Uterus (tissue), 4 donors: ENCODE measurements at places on chromosomes 11 and 22. TPM values are rescaled to one million over a fixed set of nuclear protein-coding genes. Genes with fewer than 3 reads are reported as not detected.
A peak's percentile ranks its signal among the peaks of the same experiment; 100 is the strongest.

- H3K4me3 ChIP-seq, result no peak overlapping the region
- DNase-seq, result no peak
- H3K4me1 ChIP-seq, result no peaks in the 10 kb centered on the region
- no peaks in the 10 kb centered on the region for H3K27me3 ChIP-seq
- no peaks in the 10 kb centered on the region for H3K36me3 ChIP-seq
- H3K27ac ChIP-seq, result no peak overlapping the region
Observed at GRCh38 chr11:30388957-30389356, 66.1 kb downstream of the ARL14EP start.

Gene C22orf15
- 0.55 TPM for total RNA-seq

Gene PGM2L1
- 10.2 TPM for total RNA-seq

Gene CLDN5
- 671 TPM for total RNA-seq

- no peak overlapping the region for H3K4me3 ChIP-seq
- no peaks in the 10 kb centered on the region for H3K36me3 ChIP-seq
- peak overlapping the region; percentile 77 for H3K27ac ChIP-seq
- H3K4me1 ChIP-seq, result peaks cover 21% of the 10 kb centered on the region
- peak; percentile 59 for DNase-seq
Observed at GRCh38 chr22:44289414-44290171, 23.2 kb downstream of the SHISAL1 start.

DNA sequence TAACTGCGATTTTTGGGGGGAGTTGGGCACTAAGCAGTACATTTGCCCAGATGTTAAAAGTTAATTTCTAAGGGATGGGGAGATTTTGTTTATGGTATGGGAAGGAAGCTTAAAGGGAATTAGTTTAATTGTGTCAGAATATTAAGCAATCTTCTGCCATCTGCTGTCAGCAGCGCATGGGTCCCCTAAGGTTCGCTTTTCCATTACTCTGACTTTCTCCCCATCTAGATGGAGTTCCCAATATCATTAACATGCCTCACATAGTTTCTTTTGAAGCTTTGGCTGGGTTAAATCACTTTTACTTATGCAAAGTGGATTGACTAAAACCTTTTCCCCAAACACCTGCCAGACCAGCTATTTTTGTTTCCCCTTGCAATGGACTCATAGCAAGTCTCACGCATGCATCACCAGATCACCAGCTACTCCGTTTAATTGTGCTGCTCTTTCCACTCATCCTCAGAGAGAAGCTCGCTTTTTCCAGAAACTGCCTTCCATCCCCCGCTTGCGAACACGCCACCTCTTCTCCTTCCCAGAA is 172.7 kb downstream of the FAT3 start:
- no peaks in the 10 kb centered on the region for H3K27me3 ChIP-seq
- no peak for DNase-seq
- H3K27ac ChIP-seq, result no peak overlapping the region
- no peaks in the 10 kb centered on the region for H3K4me1 ChIP-seq
- H3K36me3 ChIP-seq, result no peaks in the 10 kb centered on the region

GRCh38 chr11:122023614-122024250 is 92.3 kb downstream of the BLID start:
- H3K36me3 ChIP-seq, result no peaks in the 10 kb centered on the region
- no peaks in the 10 kb centered on the region for H3K4me1 ChIP-seq
- H3K27ac ChIP-seq, result no peak overlapping the region
- no peaks in the 10 kb centered on the region for H3K27me3 ChIP-seq

Gene PARVA
- total RNA-seq, result 58.8 TPM

DNA sequence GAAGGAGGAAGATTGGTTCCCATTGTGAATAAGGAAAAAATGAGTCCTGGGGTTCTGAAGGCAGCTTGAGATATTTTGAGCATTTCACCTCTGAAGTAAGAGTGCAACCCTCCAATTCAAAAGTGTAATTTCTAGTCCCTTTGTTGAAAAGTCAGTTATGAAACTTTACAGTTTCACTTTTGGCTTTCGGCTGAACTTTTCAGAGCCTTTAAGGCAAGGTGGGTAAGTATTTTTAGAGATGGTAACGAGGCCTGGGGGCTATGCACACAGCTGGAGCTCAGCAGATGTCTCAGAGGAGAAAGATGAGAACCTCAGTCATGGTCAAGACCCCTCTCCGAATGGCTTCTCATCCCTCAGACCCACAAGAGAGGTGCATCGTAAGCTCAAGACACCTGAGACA is 267.6 kb downstream of the KIRREL3 start:
- no peaks in the 10 kb centered on the region for H3K27me3 ChIP-seq
- no peaks in the 10 kb centered on the region for H3K36me3 ChIP-seq
- no peak overlapping the region for H3K27ac ChIP-seq
- H3K4me3 ChIP-seq, result no peak overlapping the region

- no peak overlapping the region for H3K27ac ChIP-seq
- H3K36me3 ChIP-seq, result no peaks in the 10 kb centered on the region
- no peak for DNase-seq
- H3K4me1 ChIP-seq, result no peaks in the 10 kb centered on the region
- no peak overlapping the region for H3K4me3 ChIP-seq
Observed at GRCh38 chr22:22974156-22974555, 86.5 kb downstream of the IGLL5 start.

Gene MYBPC3
- total RNA-seq, result 0.09 TPM

Gene CYB5R3
- total RNA-seq, result 34.0 TPM

Gene RASSF7
- 5.9 TPM for total RNA-seq

DNA sequence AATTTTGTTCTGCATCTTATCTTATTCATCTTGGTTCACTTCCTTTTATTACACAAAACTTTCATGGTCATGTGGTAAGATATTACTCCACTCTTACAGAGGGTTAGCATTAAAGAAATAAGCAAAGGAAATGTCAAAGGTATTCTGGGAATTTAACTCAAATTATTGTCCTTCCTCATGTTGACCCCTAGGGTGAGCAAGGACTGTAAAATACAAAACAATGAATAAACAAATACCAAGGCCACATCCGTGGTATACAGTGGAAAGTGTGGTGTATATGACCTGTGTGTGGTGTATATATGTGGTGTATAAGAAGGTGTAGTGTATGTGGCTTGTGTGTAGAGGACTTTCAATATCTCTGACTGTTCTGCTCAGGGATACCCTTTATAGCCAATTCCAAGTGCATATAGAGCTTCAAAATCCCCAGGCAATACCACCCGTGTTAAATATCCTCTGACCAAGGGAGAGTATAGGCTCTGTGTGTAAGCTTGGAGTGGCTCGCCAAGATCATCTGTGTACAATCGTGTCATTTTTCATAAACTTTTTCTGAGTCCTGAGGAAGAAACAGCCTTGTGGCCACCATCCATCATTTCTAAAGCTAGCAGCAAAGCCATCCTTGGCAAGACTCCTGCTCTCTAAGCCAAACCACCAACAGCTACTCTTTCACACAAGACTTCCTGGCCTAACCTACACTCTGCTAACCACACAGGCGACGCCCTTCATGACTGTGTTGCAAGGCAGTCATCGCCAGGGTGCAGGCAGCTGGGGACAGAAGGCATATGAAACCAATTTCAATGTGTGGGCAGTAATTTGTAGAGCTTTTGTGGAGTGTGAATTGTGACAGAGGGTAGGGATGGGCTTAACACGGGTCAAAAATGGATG is 548.0 kb downstream of the ETS1 start:
- no peak overlapping the region for H3K27ac ChIP-seq
- no peaks in the 10 kb centered on the region for H3K27me3 ChIP-seq
- H3K4me1 ChIP-seq, result no peaks in the 10 kb centered on the region
- no peaks in the 10 kb centered on the region for H3K36me3 ChIP-seq
- no peak for DNase-seq

DNA sequence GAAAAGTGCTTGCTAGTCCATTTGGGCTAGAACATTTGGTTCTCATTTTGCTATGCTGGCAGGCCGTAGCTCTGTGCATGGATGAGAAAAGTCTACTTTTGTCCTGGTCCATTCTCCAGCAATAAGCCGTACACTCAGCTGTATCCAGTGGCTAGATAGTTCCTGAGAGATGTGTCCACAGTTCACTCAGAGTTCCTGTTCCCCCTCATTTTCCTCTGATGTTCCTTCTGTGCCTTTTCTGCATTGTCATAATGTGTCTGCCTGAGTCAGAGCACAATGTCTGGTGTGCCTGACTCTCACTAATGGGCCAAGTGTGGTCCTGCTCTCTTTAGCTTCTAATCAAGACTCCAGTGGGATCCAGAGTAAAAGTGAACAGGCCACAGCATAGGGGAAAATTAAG is 215.7 kb upstream of the CTSC start:
- H3K4me1 ChIP-seq, result no peaks in the 10 kb centered on the region
- H3K4me3 ChIP-seq, result no peak overlapping the region
- no peak overlapping the region for H3K27ac ChIP-seq
- no peak for DNase-seq
- H3K27me3 ChIP-seq, result no peaks in the 10 kb centered on the region
